Amniotic stem cell (primary cell): ENCODE measurements at places on chromosomes 12 and 14.

- DNase-seq: no peak
These were observed 34.2 kb upstream of the PRMT8 start for GRCh38 chr12:3456809-3457208.

DNA sequence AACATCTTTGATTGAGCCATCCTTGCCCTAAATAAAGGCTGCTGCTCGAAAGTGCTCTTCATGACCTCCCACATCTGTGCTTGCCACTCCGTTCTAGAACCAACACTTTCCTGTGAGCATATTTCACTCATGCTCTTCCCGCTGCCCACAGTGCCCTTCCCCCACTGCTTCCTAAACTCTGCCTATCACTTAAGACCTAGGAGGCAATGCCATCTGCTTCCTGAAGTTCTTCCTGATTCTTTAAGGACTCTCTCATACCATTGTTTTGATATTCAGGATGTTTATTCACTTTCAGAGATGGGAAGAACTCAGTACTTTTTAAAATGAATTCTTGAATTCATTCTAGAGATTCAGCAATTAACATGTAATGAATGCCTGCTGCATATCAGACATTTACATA is 49.9 kb downstream of the ZFYVE21 start:
- DNase-seq: no peak

DNA sequence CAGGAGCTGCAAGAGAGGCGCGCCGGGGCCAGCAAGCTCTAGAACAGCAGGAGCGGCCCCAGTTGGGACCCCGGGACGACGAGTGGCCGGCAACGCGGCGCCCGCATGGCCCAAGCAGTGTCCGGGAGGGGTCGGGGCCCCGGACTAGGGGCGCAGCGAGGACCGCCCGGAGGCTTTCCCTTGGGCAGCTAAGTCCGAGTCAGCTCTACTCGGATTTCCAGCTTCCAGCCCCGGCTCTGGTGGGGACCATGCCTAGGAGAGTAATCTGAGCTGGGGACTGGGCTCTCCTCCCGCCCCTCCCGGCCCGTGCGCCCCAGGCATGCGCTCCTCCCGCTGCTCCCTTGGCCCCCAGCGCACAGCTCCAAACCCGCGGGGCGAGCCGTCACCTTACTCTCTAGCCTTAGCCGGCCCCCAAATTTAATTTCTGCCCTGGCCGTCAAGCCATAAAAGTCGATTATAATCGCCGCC is 41.6 kb upstream of the CAPRIN2 start:
- peak; percentile 58 for DNase-seq

GRCh38 chr12:100610666-100611430 is 37.4 kb downstream of the GAS2L3 start:
- DNase-seq: no peak

- DNase-seq: no peak
These were observed 30.4 kb downstream of the NPAS3 start for GRCh38 chr14:32968972-32969544.

GRCh38 chr12:90024262-90024661 is 315.6 kb upstream of the ATP2B1 start:
- DNase-seq: no peak

DNA sequence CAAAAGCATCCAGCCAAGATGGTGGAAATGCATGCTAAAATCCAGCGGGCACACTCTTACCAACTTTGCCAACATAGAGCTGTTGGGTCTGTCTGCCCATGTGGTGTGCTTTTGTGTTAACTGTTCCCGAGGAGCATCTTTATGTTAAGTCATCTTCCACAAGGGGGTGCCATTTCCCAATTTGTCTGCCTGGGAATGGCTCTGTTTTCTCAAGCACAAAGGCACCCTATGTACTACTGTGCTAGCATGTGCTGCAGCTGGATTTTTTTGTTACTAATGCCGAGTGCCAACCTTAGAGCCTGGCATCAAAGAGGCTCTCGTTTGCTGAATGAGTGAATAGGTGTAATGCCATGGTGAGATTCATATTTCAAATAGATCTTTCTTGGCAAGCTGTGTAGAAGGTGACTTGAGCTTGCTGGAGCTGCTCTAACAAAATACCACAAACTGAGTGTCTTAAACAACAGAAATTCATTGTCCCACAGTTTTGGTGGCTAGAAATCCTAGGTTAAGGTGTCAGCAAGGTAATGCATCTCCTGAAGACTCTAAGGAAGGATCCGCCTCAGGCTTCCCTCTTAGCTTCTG is 74.3 kb downstream of the TRHDE start:
- DNase-seq: peak; percentile 71

GRCh38 chr12:66823857-66824570 is 145.1 kb upstream of the GRIP1 start:
- no peak for DNase-seq

GRCh38 chr14:32761381-32761968 is 177.2 kb upstream of the NPAS3 start:
- DNase-seq: no peak

GRCh38 chr12:46386877-46387629 is 14.5 kb upstream of the SLC38A2 start:
- no peak for DNase-seq

DNA sequence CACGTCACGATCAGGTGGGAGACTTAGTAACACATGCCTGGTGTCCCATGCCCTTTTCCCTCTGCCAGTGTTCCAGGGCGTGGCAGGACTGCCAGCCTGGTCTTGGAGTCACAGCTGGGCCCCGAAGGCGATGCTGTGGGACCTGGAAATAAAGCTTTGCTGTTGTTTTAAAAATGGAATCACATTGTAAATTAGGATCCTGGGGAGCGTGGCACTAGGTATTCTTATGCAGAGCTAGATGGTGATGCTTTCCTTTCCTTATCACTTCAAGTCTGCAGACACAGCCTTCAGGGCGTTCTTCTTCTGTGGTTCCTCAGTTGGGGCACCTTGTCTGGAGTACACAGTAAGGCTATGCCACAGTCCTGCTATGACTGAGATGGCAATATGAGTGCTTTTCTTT is 64.6 kb downstream of the BICD1 start:
- no peak for DNase-seq

GRCh38 chr12:66915306-66915904 is 236.5 kb upstream of the GRIP1 start:
- DNase-seq: no peak

- DNase-seq: peak; percentile 36
These were observed 113.7 kb downstream of the NCOR2 start for GRCh38 chr12:124453419-124454351.

- DNase-seq: no peak
These were observed 495.4 kb downstream of the TMEM117 start for GRCh38 chr12:44331269-44331668.

- no peak for DNase-seq
These were observed 83.8 kb downstream of the PEBP1 start for GRCh38 chr12:118219772-118220171.

GRCh38 chr12:123160801-123161487 is 10.1 kb upstream of the PITPNM2 start:
- DNase-seq: no peak
